Thymus (tissue), 14 donors: ENCODE measurements at places on chromosomes 2 and 18.

GRCh38 chr2:60003076-60003475, 550.4 kb downstream of the BCL11A start:
- no peak for DNase-seq

DNA sequence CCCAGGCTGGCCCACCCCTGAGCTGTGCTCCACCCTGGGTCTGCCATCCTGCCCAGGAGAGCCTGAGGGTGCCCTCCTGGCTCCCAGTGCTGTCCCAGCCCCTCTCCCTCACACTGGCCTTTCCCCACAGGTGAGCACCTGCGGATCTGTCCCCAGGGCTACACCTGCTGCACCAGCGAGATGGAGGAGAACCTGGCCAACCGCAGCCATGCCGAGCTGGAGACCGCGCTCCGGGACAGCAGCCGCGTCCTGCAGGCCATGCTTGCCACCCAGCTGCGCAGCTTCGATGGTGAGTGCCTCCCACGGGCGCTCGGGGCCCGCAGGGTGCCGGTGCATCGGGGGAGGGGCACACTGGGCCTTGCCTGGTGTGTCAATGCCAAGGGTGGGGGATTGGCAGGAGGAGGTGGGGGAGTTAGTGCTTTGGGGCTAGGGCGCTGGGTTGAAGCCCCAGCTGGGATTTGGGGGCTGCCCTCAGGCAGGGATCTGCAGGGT, 23.5 kb downstream of the GPC1 start:
- DNase-seq: no peak

DNA sequence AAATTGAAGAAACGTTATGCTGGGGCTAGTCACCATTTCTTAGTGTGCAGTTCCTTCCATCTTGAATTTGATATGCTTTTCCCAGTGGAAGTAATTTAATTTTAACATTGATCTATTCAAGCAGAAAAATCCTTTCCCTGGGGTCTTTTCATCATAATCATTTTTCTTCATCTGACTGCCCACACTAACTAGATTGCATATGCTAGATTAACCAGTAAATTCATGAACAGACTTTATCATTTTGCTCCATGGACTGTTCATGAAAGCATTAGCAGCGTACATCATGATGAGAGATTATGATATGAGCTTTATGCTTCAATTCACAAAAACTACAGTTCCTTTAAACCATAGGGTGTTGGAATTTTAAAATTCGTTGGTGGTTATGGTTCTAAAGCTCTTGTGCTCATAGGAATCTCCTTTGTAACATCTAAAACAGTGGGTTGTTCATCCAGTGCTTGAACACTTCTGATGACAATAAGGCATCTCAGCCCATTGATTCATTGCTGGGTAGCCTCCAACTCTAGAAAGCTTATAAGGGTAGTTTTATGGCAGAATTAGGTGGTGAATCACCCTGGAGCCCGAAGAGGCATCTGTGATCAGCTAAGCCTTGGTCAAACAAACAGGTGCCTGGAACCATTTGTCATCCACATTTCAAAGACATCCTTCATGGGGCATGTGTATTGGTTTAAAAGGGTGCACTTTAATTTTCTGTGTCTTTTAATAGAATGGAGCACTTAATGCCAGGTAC, 77.2 kb upstream of the NDUFV2 start:
- DNase-seq: no peak

DNA sequence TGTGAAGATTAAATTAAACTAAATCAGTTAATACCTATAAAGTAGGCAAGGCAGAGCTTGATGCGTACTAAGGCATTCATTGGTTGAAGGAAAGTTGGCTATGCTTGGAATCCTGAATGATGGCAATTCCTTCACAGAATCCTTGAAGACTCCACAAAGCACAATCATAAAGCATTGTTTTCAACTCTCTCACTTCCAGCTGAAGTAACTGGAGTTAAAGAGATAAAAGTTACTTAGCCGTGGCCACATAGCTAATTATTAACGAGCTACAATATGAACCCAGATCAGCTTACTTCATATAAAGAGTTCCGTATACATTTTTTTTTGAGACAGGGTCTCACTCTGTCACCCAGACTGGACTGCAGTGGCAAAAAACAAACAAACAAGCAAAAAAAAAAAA, 483.9 kb upstream of the DDX18 start:
- DNase-seq: no peak

GRCh38 chr2:21438949-21439348, 315.2 kb downstream of the TDRD15 start:
- DNase-seq: no peak

DNA sequence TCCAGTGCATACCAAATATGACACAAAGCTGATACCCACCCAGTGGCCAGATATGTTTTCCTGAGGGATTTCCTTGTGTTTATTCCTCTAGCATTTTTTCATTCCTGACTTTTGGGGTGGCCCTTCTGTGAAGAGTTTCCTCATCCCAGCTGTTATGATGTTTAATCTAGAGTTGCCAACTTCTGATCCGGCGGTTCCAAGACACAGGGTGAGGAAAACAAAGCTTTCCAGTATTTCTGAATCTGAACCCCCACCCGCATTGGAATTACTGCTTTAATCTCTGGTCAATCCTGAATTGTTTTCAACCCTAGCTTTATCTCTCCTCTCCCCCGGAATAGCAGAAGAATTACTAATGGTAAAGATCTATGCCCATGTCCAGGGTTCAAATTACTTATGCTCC, 39.2 kb upstream of the PNPT1 start:
- no peak for DNase-seq

DNA sequence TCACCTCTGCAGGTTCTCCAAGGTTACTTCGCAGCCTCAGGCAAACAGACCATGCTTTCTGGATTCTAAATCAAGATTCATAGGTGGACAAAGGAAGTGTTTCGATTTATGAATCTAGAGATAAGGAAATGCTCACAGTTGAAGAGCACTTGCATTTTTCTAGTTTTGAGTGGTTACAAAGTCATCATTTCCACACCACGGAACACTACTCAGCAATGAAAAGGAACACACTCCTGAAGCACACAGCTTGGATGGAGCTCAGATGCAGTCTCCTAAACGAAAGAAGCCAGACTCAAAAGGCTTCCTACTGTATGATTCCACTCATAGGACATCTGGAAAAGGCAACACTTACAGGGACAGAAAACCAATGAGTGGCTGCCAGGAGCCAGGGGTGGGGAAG, 31.7 kb downstream of the SDC1 start:
- no peak for DNase-seq

GRCh38 chr2:84450288-84451227, 8.5 kb downstream of the SUCLG1 start:
- DNase-seq: no peak
